ENCODE measurements at places on chromosomes 1 and 21.

DNA sequence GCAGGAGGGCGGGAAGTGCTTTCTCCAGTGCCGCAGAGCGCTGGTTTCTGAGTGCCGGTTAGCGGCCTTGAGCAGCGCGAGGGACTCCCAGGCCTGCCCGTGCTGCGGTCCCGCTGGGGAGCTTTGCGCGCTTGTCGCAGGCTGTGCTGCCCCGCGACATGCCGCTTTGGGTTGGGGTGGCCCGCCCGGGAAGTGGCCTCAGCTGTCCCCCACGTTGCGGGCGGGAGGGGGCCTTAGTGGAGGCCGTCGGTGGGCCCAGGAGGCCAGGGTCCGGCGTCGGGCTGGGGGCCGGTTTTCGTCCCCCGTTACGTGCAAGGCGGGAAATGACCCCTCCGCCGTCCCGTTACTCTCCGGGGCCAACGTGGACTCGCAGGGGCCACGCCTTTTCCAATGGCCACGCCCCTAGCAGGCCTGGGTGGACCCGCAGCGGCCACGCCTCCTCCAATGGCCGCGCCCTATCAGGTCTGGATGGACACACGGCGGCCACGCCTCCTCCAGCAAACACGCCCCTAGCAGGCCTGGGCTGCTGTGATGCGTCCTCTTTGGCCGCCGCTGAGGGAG, 977 bp upstream of the C1orf174 start:
- DNase-seq: peak; percentile 90

- no peak for DNase-seq
These were observed 271.6 kb upstream of the SGIP1 start for GRCh38 chr1:66262208-66262963.

GRCh38 chr1:238404481-238404880, 513.8 kb upstream of the ZP4 start:
- DNase-seq: no peak

DNA sequence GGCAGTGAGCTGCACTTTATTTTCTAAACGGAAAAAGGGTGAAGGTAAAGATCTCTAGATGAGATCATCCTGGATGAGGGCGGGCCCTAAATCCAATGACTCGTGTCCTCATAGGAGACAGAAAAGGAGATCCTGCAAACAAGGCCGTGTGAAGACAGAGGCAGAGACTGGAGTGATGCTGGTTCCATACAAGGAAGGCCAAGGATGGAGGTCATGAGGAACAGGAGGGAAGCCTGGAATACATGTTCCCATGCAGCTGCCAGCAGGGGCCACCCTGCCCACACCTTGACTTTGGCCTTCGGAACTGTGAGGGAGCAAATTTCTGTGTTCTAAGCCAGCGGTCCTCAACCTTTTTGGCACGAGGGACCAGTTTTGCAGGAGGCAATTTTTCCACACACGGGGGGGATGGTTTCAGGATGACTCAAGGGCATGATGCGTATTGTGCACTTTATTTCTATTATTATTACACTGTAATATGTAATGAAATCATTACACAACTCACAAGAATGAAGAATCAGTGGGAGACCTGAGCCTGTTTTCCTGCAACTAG, 94.3 kb downstream of the PSMG1 start:
- no peak for DNase-seq

- DNase-seq: no peak
These were observed 509 bp downstream of the ADAMTS4 start for GRCh38 chr1:161198194-161198896.

GRCh38 chr1:116841569-116842344, 68.0 kb upstream of the PTGFRN start:
- DNase-seq: no peak

DNA sequence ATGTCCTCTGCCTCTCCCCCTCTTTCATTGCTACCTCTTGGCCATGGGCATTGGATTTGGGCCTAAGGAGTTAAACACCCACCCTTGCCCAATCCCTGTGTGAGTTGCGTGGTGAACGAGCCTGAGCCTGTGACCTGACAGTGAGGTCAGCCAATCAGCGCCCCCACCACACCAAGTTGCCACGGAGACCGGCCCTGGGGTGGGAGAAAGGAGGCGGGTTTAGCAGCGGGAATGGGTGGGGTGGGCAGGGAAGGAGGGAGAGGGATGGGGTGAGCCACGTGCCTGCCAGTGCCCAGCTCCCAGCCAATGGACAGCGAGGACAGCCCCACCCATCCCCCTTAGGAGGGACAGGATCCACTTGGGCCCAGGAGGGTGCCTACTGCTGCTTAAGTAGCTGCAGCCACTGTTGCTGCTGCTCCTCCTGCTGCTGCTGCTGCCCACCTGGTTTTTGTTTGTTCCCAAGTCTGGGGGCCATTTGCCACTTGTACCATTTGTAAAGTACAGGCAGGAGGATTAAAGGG, 9.5 kb downstream of the ZBTB7B start:
- DNase-seq: no peak

GRCh38 chr1:21131200-21131599, 45.5 kb downstream of the EIF4G3 start:
- no peak for DNase-seq
